AG09309 (cell line): ENCODE measurements at places on chromosomes 16 and 17.
A peak's percentile ranks its signal among the peaks of the same experiment; 100 is the strongest.

GRCh38 chr16:52422307-52422706 is 124.6 kb downstream of the TOX3 start:
- DNase-seq: no peak

DNA sequence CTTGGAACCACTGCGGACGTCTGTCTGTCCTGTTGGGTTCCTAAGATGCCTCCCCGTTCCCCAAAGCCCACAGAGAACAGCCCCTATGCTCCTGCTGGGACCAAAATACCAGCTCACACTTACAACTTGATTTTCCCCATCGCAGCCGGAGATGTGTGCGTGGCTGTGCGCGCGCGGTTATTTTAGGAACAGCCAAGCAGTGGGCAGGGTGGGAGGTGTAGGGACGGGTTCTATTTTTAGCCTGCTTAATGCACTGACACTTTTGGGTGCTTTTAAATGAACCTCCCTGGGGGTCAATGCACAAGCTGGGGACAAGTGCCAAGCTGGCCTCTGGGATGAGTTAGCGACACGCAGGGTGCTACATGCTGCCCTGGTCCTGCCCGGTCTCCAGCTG is 74.1 kb downstream of the KLHDC4 start:
- no peak for DNase-seq

DNA sequence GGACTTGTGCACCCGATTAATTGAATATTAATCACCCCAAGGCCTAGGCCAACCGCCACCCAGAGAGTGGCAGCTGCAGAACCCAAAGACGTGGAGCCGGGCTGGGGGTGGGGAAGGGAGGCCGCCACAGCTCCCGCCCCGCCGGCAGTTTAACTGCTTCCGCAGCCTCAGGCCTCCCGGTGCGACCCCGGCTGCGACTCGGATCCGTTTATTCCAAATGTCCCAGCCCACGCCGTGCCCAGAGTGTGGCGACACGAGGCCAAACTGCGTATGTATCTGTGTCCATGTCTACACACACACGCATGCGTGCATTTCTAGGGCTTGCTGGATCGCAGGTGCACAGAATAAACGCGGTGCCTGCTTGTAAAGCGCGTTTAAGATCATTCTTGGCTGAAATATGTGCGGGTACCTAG is 802 bp upstream of the TOB1 start:
- no peak for DNase-seq

GRCh38 chr17:81601525-81602120 is 35.3 kb downstream of the NPLOC4 start:
- no peak for DNase-seq

DNA sequence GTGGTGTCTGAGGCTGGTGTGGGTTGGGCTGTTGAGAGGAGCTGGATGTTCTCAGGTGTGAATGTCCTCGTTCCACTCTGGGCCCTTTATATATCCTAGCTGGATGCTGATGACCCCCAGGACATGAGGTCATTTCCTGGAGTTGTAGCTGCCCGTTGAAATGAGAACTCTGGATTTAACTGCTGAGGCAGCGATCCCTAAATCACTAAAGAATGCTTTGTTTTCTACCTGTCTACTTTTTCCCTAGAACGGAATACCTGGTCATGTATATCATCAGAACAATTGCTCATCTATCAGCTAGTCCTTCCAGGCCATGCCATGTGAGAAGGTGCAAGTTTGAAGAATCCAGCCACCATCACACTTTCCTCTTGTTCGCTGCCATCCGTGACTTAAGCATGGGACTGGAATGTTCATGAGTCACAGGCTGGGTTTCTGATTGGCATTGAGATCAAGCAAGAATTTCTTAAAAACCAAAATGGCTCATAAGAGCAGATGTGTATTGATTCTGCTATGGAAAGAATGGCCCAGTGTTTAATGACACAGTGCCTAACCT is at the start of gene KRTAP2-3:
Gene KRTAP2-3 (minus strand): TSS at position 63 of the 553 bp plus-strand sequence. CDS start 64 bp downstream, outside the sequence.
- DNase-seq: peak; percentile 97

- DNase-seq: no peak
Observed at GRCh38 chr17:66652840-66653507, 181.9 kb upstream of the CACNG5 start.

GRCh38 chr16:66207883-66208265 is 158.6 kb upstream of the CDH5 start:
- DNase-seq: no peak

- DNase-seq: no peak
Observed at GRCh38 chr17:42329025-42329976, 41.0 kb downstream of the STAT5A start.

DNA sequence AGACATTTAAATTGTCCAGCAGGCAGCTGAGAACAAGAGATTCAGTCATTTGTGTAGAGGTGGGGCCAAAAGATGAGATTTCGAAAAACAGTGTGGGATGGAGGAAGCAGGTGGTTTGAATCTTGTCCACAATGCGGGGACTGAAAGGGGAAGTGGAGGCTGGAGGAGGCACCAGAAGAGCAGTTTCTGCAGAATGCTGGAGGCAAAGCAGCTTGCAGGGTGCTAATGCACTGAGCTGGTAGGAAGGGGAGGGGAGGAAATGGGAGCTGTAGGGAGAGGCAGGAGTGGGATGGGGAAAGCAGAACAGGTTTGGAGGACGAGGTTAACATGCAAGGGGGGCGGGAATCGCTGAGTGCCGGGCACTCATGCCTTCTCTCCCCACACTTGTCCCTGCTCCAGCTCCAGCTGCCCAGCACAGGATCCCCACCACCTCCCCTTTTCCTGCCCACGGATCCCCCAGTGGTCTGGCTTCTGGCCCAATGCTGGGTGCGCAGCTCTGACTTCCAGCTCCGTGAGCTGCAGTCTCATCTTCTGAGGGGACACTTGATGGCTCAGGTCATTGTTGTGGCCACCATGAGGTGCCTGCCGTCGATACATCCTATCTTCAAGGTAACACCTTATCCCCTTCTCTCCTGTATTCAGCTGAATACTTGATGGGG is 9.4 kb downstream of the C17orf100 start:
- no peak for DNase-seq

GRCh38 chr17:82212331-82213250 is at the start of gene CCDC57:
Gene CCDC57, minus strand, starts transcription at chr17:82212842. Its CDS starts 10,898 bp downstream, at chr17:82201944.
- no peak for DNase-seq

DNA sequence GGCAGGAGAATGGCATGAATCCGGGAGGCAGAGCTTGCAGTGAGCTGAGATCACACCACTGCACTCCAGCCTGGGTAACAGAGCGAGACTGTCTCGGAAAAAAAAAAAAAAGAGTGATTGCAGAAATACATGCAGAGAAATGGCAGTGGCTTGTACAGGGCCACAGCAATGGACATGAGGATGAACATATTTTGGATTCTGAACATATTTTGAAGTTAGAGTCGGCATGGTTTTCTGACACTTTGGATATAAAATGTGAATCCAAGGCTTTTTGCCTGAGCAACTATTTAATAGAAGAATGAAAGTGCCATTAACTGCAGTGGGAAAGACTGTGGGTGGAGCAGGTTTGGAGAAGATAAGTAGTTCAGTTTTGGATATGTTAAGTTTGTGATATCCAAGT is 35.8 kb downstream of the CPD start:
- DNase-seq: no peak

GRCh38 chr16:65745-66144 is 6.7 kb downstream of the RHBDF1 start:
- no peak for DNase-seq

- no peak for DNase-seq
Observed at GRCh38 chr16:14175086-14175485, 104.0 kb downstream of the MRTFB start.

DNA sequence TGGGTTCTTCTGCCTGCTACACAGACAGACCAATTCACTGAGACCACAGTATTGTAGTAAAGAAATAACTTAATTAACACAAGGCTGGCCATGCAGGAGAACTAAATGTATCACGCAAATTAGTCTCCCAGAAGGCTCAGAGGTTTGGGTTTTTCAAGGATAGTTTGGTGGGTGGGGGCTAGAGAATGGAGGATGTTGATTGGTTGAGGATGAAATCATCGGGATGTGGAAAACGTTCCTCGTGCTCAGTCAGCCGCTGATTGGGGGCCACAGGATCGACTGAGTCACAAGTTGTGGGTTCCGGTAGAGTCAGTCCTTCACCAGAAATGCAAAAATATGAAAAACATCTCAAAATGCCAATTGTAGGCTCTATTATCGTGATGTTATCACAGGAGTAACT is 18.7 kb downstream of the RHOT1 start:
- DNase-seq: peak; percentile 34

- no peak for DNase-seq
Observed at GRCh38 chr16:52544703-52545102, 2.2 kb downstream of the TOX3 start.

DNA sequence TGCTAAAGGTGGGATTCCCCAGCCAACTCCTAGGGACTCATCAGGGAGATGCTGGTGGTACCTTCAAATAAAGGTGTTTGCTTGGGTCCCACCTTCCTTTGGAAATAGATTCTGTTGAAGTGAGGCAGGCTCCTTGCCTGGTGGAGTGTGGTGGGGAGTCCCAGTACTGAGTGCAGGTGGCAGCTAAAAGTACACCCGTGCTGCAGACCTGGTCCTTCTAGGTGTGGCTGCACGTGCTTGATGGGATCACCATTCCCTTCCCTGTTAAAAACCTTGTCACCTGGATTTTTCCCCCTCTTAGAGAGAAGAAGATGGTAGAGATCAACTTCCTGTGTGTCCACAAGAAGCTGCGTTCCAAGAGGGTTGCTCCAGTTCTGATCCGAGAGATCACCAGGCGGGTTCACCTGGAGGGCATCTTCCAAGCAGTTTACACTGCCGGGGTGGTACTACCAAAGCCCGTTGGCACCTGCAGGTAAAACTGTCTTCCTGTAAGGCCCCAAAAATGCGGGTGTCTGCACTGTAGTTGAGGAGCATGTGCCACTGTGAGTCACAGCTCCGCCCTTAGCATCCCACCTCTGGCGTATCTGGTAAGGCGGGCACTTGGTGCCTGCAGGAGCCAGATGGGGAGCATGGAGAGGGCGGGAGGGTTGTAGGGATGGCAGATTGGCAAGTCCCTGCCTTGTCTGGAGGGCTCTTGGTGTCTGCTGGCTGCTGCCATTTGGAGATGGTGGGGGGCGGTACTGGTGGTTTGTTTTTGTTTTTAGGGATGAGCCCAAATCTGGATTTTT is 34.0 kb downstream of the PLCD3 start:
- DNase-seq: no peak

- no peak for DNase-seq
Observed at GRCh38 chr17:61168506-61168905, 231.1 kb upstream of the TBX2 start.

DNA sequence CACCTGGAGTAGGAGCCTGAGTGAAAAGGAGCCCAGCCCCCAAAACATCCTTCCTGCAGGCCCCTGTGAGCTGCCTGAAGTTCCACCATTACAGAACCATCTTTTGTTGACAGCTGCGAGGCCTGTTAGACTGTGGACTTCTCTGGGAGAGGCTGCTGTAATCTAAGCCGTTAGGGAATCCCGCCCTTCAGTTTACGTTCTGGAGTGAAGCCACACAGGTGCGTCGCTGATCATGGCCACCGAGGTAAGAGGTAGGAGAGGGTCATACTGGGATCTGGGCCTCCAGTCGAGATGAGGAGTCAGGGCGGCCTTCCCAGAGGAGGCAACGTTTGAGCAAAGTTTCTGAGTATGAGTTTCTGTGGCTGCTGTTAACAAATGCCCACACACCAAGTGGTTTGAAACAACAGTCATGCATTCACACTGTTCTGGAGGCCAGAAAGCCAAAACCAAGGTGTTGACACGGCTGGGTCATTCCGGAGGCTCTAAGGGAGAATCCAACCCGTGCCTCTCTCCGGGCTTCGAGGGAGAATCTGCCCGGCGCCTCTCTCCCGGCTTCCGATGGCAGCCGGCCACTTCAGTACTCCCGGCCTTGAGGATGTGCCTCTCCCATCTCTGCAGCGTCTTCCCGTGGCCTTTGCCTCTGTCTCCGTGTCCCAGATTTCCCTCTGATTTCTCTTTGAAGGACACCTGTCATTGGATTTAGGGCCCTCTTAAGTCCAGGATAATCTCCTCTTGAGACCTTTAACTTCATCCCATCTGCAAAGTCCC is 26.6 kb upstream of the ATP2C2 start:
- no peak for DNase-seq

DNA sequence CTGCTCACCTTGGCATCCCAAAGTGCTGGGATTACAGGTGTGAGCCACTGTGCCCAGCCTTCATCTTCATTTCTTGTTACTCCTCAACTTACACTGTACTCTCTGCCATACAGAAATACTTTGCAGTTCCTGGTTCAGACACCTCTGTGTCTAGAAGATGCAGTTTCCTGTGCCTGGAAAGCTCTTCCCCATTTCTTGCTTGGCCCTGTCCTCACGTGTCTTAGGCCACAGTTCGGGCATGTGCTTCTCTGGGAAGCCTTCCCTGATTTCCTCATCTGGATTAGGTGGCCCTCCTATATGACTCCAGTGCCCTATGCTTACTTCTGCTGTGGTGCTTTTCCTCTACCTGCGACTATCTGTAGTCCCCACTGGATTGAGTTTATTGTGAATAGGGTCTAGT is 26.5 kb upstream of the CDR2 start:
- DNase-seq: no peak

DNA sequence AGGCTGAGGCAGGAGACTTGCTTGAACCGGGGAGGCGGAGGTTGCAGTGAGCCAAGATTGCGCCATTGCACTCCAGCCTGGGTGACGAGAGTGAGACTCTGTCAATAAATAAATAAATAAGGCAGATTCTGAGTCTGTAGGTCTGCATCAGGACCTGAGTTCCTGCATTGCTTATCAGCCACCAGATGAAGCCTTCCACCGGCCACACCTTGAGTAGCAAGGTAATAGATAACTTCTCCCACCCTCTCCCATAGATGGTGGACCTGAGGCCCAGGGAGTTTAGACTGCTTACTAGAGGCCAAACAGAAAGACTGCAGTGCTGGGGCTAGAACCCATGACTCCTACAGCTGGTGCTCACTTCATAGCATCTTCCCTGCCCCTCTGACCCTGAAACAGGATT is 22.1 kb downstream of the ZP2 start:
- no peak for DNase-seq

DNA sequence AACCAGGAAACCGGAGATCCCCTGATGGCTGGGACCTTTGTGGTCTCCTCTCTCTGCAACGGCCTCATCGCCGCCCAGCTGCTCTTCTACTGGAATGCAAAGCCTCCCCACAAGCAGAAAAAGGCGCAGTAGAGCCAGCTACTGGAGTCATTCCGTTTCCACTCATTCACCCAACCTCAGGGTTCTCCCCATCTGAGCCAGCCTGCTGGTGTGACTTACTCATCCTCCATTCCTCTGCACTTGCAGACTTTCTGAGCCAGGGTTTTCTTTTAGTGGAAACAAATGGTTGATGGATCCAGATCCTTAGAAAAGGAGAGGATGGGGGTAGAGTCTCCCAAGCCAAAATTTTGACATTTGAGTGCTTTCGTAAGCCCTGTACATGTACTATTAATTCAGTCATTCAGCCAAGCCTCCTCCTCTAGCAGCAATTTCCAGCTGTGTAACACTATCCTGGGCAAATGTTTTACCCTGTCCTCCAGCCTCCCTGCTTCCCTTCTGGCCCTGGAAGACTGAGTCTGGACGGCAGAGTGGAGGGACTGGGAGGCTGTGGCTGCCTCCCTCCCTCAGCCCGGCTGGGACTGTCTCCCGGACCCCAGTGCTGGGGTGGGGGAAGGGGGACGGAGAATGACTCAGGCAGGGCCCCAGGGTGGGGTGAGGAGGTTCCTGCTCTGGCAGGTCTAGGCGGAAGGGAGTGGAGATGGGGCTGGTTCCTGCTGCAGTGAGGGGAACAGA is 2.3 kb downstream of the SOX15 start:
- peak; percentile 88 for DNase-seq

- peak; percentile 48 for DNase-seq
Observed at GRCh38 chr16:23557779-23558702, 514 bp downstream of the UBFD1 start.
